ENCODE measurements at places on chromosomes 16 and 17. TPM values are rescaled to one million over a fixed set of nuclear protein-coding genes. Genes with fewer than 3 reads are reported as not detected.

KRT32 gene
- total RNA-seq: not detected

GRCh38 chr17:61139219-61139618, 260.4 kb upstream of the TBX2 start:
- no peak for DNase-seq

RSKR gene
- 7.4 TPM for total RNA-seq

- DNase-seq: no peak
These were observed 87.0 kb downstream of the CBLN1 start for GRCh38 chr16:49194537-49195236.

- no peak for DNase-seq
These were observed 554.0 kb upstream of the ZFHX3 start for GRCh38 chr16:73601911-73602310.

GRCh38 chr16:48892893-48893292, 282.9 kb upstream of the N4BP1 start:
- no peak for DNase-seq

CCL16 gene
- 0.69 TPM for total RNA-seq

- DNase-seq: no peak
These were observed 80.1 kb downstream of the SOCS1 start for GRCh38 chr16:11175787-11176341.
